ENCODE measurements at places on chromosomes 1 and 21.

- DNase-seq: no peak
Measured at GRCh38 chr1:169879034-169879840, 14.5 kb downstream of the SCYL3 start.

GRCh38 chr1:28190337-28190979 is 14.0 kb upstream of the PTAFR start:
- DNase-seq: no peak

DNA sequence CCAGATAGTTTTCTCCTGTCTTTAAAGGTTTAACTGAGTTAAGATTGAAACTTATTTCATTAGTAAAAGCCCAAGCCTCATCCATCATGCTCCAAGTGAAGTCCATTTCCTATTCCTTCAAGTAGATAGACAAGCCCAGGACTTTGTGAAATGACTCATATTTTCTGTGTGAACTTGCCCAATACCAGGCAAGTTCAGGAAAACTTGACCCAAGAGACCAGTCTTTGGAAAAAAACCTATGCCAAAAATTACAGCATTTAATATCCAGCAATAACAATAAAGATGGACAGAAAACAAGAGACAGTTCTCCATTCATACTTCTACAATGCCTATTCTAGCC is 405 bp upstream of the RAB29 start:
- no peak for DNase-seq

GRCh38 chr1:154627257-154628120 is 19.5 kb upstream of the ADAR start:
- peak; percentile 87 for DNase-seq

DNA sequence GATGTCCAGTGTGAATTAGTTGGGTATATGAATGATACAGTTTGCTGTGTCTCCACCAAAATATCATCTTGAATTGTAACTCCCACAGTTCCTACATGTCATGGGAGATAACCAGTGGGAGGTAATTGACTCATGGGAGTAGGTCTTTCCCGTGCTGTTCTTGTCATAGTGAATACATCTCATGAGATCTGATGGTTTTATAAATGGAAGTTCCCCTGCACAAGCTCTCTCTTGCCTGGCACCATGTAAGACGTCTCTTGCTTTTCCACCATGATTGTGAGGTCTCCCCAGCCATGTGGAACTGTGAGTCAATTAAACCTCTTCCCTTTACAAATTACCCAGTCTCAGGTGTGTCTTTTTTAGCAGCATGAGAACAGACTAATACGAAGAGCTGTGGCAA is 223.0 kb downstream of the AJAP1 start:
- DNase-seq: no peak

- no peak for DNase-seq
Measured at GRCh38 chr1:239058190-239058589, 328.2 kb upstream of the CHRM3 start.

DNA sequence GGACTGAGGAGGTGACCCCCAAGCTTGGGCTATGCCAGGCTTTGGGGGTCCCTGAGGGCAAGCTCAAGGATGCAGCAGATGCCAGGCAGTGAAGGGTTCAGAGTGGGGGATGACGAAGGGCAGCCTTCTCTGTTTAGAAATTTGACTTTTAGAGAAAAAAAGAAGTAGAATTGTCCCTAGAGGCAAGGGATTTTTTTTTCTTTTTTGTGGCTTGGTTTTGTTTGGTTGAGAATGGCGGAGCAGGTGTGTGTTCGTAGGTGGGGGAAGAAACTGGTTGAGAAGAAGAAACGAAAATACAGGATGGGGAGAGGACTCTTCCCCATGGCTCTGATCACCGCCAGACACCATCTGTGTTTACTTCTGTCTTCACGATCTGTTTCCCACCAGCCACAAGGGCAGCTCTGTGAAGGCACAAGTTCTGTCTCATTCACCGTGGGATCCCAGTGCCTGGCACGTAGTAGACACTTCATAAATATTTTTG is 8.2 kb downstream of the PLA2G5 start:
- no peak for DNase-seq

DNA sequence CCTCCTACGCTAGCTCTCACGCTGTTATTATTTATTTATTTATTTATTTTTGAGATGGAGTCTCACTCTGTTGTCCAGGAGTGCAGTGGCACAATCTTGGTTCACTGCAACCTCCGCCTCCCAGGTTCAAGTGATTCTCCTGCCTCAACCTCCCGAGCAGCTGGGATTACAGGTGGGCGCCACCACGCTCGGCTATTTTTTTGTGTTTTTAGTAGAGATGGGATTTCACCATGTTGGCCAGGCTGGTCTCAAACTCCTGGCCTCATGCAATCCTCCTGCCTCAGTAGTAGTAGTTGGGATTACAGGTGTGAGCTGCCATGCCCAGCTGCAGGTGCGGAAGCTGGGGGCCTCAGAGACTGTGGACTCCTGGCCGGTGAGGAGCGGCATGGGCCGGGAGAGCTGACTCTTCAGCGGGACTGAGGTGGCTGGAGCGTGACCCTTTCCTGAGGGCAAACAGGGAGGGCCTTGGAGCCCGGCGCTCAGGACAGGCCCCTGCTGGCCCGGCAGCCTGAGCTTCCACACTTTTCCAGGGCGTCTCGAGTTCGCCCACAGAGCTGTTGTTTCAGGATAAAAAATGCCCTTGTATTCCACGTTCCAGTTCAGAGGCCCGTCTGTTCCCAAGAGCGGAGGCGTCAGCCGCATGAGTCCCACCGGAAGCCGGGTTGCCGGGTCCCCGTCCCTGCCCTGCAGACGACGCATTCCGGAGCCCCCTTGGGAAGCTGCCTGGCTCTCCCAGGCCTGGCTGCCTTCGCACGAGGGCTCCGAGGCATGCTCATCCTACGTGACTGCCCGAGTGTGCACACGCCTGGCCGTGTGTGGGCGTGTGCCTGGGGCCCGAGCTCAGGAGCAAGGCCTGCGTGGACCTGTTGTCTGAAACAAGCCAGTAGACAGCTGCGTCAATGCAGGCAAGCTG is 126.2 kb downstream of the SIK1 start:
- DNase-seq: no peak

- DNase-seq: no peak
Measured at GRCh38 chr1:14724678-14725077, 126.2 kb downstream of the KAZN start.

DNA sequence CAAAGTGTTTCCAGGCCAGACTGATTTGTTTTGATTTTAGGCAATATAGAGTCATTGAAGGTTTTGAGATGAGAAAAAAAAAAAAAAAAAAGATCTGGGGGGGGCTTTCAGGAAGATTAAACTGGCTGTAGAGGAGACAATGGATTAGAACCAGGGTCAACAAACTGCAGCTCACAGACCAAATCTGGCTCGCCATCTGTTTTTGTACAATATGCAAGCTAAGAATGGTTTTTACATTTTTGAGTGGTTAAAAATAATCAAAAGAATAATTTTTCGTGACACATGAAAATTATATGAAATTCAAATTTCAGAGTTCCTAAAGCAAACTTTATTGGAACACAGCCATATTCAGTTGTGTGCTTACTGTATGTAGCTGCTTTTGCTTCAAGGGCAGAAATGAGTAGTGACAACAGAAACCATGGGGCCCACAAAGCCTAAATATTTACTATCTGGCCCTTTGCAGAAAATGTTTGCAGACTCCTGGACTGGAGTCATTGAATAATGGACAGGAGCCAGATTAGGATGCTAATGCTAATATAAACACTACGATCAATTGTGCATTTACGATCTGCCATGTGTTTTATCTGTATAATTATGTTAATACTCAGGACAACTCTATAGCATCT is 375.7 kb upstream of the DAB1 start:
- DNase-seq: no peak

DNA sequence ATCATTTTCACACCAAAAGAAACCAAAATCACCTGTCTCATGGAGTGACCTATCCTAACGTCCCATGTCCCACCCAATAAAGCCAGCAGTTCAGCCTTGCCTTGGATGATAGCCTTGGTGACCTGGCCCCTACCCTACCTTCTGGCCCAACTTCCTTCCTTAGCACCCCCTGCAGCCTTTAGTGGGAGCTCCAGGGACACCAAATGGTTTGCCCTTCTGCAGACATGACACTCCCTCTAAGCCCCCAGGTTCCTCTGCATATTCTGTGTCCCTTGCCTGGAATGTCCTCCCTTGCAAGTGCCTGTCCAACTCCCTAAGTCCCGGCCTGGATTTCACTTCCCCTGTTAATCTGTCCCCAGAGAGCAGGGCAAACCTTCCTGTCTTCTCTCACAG is 2.2 kb downstream of the SLFNL1 start:
- no peak for DNase-seq

DNA sequence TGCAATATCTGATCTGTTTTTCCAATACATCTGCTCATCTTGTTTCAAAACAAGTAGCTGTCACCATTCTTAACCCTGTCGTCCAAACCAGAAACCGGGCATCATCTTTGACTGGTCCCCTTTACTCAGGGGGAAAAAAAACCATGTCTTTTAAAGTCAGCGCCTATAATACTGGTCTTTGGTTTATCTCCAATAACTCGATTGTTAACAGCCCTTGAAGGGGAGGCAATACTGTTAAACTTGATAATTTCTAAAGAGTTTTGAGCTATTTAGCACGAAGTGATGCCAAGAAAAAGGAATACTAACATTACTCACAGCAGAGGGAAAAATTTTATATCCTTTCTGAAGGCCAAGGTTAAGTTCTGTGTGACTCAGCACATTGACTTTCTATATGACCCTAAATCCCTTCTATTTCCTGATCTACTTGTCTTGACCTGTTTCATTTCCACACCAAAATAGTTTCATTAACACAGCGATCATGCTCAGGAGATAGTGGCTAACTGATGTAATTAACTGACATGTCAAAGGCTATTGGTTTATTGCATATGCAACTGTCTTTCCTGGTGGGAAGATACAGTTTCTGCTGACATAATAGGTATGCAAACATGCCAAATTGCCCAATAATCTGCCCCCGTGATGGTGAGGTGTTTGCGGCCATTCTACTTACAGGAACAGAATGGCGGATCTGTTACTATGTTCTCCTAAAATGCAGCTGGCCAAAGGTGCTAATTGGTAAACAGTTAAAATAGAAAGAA is 59.1 kb downstream of the NFIA start:
- DNase-seq: no peak

DNA sequence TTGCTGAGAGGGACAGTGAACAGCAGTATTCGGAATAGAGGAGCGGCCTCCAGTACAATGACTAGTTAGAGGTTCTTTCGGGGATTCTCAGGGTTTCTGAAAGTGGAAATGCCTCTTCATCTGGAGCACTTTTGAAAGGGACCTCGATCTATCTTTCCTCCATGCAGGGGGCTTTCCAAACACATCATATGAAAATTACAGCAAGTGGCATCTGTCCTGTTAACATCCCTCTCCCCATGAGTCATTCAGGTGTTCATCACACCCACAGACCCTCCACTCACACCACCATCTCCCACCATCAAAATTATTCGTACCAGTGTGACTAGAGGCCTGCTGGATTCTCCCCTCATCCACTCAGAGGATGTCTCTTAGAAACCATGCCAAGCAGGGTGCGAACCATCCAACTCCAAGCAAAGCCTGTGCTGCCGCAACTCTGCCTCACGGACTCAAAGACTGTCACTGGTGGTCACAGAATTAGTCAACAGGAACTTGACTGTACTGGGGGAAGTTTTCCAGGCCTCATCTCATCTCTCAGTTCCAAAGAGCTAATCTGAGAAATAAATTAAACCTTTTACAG is 211.1 kb downstream of the MRPL39 start:
- DNase-seq: no peak

- no peak for DNase-seq
Measured at GRCh38 chr1:243623841-243624240, 226.2 kb downstream of the AKT3 start.

DNA sequence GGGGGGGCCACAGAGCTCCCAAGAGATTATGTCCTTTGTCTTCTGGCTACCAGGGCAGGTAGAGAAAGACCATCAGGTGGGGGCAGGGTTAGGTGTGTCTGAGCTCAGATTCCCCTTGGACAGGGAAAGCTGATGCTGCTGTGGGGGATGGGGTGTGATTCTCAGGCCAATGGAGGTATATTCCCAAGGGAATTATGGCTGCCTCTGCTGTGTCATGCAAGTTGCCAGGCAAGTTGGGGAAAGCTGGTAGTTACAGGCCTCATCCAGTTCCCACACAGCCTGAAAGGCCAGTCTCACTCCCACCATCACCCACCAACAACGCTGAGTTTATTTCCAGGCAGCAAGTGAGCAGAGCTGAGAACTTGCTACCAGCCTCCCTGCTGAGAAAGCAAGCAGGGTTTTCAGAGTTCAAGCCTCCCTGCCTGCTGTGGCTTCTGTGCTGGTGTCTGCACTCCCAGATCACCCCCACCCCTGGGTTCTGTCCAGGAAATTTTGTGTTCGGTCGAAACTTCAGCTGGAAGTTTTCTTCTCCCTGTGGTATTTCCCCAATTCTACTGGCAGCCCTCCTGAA is 21.3 kb downstream of the IFI16 start:
- DNase-seq: no peak

- no peak for DNase-seq
Measured at GRCh38 chr21:32549440-32549839, 35.9 kb downstream of the TCP10L start.

GRCh38 chr1:232628335-232629249 is 1.3 kb downstream of the SIPA1L2 start:
- DNase-seq: no peak

DNA sequence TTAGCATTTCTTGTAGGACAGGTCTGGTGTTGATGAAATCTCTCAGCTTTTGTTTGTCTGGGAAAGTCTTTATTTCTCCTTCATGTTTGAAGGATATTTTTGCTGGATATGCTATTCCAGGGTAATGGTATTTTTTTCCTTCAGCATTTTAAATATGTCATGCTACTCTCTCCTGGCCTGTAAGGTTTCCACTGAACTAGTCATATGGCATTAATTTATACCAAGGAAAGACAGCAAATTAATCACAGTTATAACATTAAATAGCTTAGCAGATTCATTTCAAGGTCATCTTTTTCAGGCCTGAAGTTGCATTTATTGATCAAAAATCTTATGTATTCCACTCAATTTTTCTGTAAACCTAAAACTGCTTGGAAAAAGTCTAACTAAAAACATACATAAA is 54.9 kb downstream of the AK5 start:
- DNase-seq: no peak

Data from NCI-H2107 (cell line).